ENCODE measurements at places on chromosomes 6 and 20.

- no peak for DNase-seq
Observed at GRCh38 chr6:145486306-145486705, 249.0 kb downstream of the EPM2A start.

GRCh38 chr6:104606361-104606760 is 253.4 kb downstream of the HACE1 start:
- no peak for DNase-seq

GRCh38 chr6:170022827-170023619 is 267.9 kb downstream of the DLL1 start:
- DNase-seq: no peak

DNA sequence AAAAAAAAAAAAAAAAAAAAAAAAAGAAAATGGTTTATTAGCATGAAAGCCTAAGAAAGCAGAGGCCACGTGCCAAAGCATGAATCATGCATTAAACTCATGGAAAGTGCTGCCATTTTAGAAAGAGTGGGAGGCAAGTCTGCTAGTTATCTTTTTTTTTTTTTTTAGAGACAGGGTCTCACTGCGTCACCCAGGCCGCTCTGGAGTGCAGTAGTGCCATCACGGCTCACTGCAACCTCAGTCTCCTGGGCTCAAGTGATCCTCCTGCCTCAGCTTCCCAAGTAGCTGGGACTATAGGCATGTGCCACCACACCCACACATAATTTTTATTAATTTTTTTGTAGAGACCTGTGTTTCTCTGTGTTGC is 5.2 kb downstream of the VWA7 start:
- no peak for DNase-seq

GRCh38 chr6:28985462-28986164 is 19.5 kb downstream of the ZNF311 start:
- no peak for DNase-seq

DNA sequence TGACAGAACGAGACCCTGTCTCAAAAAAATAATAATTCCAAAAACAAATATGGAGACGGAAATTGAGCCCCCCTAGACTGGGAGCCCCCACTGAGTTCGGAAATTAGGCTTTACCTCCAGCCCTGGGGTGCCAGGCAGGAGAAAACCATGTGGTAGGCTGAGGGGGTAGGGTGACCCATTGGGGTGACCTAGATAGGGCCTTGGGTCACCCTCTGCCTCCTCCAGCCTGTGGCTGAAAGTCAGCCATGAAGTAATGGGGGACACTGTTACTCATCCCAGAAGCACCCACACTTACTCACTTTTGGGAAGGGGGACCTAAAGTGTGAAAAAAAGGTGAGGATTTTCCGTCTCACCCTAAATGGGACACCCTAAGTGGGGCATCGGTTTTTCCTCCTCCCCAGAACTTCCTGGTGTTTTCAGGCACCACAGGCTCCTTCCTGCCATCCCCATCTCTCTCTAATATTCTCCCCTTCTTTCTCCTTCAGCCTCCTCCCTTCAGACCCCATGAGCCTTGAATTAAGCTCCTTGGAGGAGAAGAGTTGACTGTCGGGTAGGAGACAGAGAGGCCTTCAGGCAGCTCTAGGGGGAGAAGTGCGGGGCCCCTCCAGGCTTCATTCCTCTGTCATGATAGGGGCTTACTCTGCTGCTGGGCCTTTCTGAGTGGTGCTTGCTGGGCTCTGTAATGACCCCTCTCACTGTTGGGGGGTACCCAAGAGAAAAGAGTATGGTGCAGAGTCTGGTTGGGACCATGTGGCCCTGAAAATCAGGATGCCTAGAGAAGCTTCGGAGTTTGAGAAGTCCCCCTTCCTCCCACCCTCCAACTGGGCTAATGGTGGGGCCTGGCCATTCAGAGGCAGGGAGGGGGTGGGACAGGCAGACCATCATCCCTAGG is 2.4 kb downstream of the LTB start:
- DNase-seq: no peak

GRCh38 chr6:112330071-112330878 is 16.9 kb upstream of the RFPL4B start:
- no peak for DNase-seq

- DNase-seq: no peak
Observed at GRCh38 chr20:39036011-39036410, 73.9 kb downstream of the DHX35 start.

DNA sequence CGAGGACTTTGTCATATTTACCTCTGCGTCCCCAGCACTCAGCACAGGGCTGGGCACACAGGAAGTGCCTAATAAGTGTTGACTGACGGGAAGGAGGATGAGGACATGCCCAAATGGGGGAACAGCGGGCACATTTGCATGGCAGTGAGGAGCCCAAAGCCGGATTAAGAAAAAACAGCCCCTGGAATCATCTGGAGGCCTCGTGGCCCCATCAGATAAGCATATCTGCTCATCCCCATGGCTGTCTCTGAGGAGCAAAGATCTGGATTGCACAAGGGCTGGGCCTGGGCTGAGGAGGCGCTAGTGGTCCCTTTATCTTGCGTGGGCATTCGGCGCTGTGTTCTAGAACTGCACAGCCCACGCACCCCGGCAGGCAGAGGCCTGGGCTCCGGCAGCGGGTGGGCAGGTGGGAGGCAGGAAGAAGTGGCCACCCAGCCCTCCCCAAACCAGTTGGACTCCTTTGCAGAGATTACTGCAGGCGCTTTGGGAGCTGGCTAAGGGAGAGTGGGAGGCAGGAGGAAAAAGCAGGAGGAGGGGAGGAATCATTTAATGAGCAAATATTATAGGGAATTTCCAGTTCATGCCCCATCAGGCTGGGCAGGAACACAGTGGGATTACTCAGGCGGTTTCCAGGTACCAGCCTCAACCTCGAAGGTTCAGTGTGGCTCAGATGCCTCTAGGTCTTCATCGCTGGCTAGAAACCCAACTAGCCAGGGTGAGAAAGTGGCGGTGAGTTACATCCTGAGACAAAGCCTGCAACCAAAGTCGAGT is 108.1 kb downstream of the CEBPB start:
- DNase-seq: no peak

DNA sequence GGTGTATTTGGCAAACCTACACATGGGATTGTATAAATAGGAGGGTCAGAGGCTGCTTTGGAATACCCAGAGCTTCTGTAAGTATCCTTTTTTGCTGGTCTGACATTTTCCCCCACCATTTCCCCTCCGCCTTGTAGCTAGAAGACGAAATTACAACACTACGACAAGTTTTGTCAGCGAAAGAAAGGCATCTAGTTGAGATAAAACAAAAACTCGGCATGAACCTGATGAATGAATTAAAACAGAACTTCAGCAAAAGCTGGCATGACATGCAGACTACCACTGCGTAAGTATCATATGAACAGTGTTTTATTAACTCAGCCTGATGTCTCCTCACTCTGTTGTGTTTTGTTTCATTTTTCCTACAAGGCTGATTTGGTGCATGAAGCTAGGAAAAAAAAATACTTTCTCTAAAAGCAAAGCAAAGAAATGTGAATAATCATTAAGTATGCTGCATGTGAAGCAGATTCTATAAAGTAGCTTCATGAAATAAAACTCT is 72.7 kb downstream of the HDDC2 start:
- DNase-seq: no peak

GRCh38 chr20:19408971-19409370 is 196.5 kb downstream of the SLC24A3 start:
- DNase-seq: no peak

GRCh38 chr6:33587529-33587928 is 7.5 kb upstream of the BAK1 start:
- no peak for DNase-seq

DNA sequence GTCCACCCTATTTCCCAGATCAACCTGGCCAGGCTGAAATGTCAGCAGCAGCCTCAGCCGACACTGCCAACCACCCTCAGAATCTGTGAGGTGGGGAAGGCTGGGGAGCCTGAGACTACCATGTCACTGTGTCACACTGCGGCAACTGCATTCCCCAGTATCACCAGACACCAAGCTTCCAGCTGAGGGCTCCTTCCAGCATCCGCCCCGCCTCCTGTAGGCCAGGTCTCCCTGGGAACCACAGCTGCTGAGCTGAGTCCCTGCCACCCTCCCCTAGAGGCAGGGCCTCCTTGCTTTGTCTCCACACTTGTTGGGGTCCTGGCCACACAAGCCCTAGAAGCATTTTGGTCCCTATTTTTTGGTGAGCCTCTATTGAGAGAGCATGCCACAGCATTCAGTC is 115.7 kb downstream of the UNC5CL start:
- DNase-seq: no peak

DNA sequence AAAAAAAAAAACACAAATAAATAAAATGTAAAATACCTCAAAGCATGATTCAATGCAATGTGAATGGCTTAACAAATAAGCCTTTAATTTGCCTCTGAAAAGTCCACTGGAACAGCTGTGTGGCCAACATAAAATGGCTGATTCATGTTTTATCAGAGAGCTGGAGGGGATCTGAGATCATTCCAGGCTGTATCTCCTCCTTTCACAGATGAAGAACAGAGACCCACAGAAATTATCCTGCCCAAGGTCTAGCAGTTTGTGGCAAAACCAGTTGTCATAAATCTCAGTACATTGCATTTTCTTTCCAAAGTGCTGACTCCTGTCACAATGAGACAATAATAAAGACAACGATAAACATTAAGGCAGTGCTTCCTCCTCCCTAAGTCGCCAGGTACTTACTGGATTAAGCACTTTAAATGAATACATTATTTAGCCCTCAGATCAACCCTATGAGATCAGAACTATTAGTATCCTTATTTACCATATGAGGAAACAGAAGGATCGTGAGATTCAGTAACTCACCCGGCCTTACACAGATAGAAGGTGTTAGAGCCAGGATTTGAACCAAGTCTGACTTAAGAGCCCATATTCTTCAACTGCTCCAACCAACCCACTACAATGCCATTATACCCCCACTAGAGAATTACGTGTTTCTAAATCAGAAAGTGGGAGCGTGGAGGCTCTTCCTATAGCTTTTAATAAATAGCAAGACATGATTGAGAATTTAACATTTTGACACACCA is 118.3 kb downstream of the KIF13A start:
- DNase-seq: no peak

DNA sequence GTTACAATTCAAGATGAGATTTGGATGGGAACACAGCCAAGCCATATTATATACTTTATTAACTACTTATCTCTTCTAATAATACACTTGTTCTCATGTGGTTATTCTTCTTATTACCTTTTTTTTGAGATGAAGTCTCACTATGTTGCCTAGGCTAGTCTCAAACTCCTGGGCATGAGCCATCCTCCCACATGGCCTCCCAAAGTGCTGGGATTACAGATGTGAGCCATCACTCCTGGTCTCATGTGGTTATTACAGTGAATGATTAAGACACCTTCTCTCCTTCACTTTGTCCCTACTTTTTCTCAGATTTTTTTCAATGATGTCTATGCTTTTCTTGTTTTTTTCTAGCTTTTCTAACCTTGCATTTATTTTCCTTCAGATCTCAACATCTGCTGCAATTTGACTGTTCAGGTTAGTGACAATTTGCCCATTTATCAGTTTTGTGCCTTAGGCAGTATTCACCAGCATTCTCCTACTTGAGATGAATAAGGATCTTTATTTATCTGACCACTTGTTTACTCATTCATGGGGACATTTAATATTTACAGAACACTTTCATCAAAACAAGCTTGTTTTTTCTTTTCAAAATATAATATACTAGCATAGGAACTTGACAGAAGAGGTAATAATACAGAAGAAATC is 105.7 kb downstream of the SLC16A10 start:
- no peak for DNase-seq

DNA sequence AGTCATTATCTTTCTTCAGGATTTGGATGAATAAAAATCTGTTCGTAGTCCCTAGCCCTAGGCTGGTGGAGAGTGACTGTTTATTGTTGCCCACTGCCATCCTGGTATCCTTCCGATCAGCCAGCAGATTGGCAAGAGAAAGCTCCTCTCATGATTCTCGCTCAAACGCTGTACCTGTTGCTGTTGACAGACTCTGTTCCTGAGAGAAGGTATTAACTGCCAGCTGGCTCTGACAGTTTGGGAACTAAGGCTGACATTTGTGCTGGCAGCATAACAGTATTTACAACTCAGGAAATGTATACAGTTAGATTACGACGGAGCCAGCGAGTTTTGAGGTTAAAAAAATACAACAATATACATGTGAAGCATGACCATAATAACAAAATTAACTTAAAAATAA is 674.5 kb downstream of the PRKN start:
- no peak for DNase-seq

- no peak for DNase-seq
Observed at GRCh38 chr6:169859978-169860703, 108.7 kb downstream of the ERMARD start.
